Upper lobe of right lung (tissue), 1 donor: ENCODE measurements at places on chromosomes 2 and 18. TPM values are rescaled to one million over a fixed set of nuclear protein-coding genes. Genes with fewer than 3 reads are reported as not detected.
A peak's percentile ranks its signal among the peaks of the same experiment; 100 is the strongest.

- DNase-seq: no peak
Measured at GRCh38 chr2:170505631-170506275, 209.4 kb upstream of the SP5 start.

DNA sequence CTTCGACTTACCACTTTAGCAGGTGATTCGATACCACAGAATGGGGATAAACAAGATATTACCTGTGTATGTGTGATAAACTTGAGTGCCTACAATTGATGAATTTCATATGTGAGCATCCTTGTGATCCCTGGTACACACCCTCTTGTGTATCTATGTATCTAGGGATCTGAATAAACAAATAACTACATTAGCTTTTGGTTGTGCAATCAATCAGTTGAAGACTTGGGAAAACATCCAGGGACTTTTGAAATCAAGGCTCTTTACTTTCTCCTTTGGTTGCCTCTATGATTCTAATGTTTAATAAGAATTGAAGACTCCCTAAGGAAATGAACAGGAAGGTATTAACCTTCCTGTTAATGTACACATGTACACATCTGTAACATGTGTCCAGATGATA is 97.3 kb upstream of the DCC start:
- DNase-seq: no peak

DNA sequence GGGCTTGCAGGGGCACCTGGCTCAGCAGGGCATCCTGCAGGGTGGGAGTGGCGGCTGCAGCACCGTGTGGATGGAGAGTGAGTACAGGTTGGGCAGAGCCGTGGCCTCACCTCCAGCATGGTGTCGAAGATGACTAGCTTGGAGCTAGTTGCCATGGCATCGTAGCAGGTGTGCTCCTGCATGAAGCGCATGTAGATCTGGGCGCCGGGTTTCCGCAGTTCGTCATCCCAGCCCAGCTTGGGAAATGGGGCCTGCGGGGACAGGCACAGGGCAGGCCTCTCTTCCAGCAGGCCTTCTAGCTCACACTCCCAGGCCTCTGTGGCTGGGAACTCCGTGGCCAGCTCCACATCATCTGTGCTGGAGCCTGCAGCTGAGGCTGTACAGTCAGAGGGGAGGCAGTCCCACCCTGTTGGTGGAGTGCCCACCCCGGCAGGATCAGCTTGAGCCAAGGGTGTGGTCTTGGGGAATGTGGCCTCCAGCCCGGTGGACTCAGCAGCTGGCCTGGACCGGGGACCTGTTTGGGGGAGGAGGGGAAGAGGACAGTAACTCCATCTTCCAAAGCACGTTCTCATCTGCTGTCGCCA is 1.6 kb downstream of the PRKAG3 start:
- DNase-seq: no peak

Gene RAB17
- 50.9 TPM for total RNA-seq

Gene UGT1A3
- total RNA-seq: not detected

GRCh38 chr18:54852780-54853675 is 24.8 kb downstream of the RAB27B start:
- no peak for DNase-seq

Gene MXD1
- total RNA-seq: 21.3 TPM

Gene MC2R
- total RNA-seq: not detected

DNA sequence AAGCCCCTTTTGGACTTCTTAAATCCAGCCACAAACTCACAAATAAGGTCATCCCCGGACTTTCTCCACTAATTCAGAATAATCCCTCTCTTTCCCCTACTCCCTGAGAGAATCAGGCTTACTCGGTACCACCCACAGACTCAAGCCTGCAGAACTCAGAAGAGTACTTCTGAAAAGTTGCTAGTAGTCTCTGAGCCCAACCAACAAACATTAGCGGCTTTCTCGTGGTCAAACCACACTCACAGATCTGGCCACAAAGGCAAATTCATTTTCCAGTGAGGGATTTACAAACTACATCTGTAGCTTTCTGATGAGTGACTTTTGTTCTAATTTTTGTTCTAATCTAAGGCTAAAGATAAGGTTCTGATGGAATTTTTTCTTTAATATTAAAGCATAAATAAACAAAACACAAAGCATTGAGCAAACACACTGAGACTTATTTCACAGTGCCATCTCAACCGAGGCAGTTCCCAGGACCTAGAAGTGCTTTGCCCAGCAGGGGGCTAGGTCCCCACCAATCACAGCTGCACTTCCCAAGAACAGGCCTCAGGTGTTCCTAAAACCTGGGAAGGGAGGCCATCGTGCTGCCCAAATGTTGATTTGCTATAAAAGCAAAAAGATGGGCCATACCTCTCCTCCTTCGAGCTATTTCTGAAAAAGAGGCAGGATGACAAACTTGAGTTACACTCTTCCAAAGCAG is 110.7 kb downstream of the COLEC12 start:
- DNase-seq: no peak

- no peak for DNase-seq
Measured at GRCh38 chr18:11872479-11873136, 21.4 kb downstream of the CHMP1B start.

GRCh38 chr2:8599421-8600242 is 82.2 kb upstream of the ID2 start:
- DNase-seq: peak; percentile 53

- DNase-seq: no peak
Measured at GRCh38 chr2:63613391-63613901, 24.7 kb downstream of the MDH1 start.

- no peak for DNase-seq
Measured at GRCh38 chr2:215866606-215867005, 146.7 kb downstream of the MREG start.

GRCh38 chr2:127626175-127626574 is 19.8 kb upstream of the GPR17 start:
- DNase-seq: peak; percentile 50

GRCh38 chr2:65436824-65437221 is 4.4 kb upstream of the SPRED2 start:
- no peak for DNase-seq

Gene DHRS9
- 7.6 TPM for total RNA-seq

Gene GULP1
- 30.6 TPM for total RNA-seq

DNA sequence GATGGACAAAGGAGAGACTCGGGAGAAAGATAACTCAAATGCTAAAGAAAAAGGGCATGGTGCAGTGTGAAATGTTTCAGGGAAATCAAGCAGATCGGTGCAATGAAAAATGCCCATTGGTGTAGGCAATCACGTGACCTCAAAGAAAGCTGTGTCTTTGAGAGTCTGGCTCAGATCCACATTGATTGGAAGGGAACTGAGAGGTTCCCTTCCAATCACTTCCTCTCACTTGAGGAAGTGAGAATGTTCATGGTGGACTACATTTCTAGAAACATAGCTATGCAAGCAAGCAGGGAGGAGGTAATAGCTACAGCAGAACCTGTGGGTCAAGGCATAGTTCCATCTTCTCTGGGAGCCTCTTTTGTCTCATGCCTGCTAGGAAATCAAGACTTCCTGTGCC is 187.4 kb downstream of the LPIN1 start:
- no peak for DNase-seq

DNA sequence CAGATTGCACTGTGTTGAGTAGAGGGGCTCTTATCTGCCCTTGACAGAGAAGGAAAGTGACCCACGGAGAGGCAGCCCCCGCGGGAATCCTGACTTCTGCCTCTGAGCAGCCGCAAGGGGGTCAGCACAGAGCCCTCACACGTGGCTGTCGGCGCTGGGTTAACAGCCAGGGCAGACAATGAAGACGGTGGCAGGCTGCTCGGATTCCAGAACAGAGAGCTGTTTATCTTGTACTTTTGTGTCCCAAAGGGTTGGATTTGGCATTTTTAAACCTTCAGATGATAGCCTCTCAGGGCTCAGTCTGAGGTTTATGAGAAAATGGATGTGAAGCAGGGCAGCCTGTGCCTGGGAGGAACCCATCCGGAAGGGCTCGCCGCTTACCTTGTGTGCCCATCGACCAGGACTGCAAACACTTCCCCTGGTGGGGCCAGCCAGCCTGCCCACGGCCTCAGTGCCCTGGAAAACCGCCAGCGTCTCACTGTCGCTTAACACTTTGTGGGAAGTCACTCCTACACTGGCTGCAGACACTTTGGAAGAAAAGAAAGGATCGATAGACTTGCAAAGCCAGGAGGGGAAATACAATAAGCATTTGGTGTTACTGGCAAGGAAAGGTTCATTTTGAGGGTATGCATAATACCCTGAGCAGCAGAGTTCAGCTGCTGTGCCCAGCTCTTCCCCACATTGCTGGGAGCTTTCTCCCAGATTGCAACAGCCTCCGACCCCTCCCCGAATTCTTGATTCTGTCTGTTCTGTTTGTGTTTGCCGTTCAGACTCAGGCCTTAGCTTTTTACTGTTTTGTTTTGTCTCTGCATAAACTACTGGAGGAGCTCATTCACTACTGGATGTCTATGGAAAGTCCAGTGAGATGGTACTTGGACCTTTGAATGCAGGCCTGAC is 325.3 kb upstream of the MYT1L start:
- no peak for DNase-seq

- no peak for DNase-seq
Measured at GRCh38 chr2:36785179-36785795, 88.8 kb downstream of the VIT start.

GRCh38 chr18:57258131-57258777 is 94.1 kb upstream of the ST8SIA3 start:
- no peak for DNase-seq

DNA sequence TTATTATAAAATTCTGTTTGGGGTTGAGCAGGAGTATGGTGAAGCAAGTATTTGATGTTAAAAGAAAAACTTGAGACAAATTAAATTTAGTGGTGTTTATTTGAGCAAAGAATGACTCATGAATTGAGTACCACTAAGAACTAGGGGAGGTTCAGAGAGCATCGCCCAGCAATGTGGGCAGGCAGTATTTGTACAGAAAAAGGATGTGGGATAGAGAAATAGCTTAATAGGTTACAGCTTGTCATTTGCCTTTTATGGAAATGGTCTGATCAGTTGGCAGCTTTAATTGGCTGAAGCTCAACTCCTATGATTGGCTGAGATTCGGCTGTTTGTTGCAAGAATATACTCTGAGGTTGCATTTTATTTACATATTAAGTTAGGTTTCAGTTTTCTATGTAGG is 68.2 kb downstream of the LRATD1 start:
- no peak for DNase-seq

- no peak for DNase-seq
Measured at GRCh38 chr18:31825772-31826171, 65.1 kb upstream of the SLC25A52 start.

- DNase-seq: no peak
Measured at GRCh38 chr2:86788165-86788564, 2.5 kb downstream of the CD8A start.

GRCh38 chr2:238971318-238972145 is 123.6 kb downstream of the TWIST2 start:
- no peak for DNase-seq

GRCh38 chr2:39121523-39122063 is 742 bp upstream of the SOS1 start:
- DNase-seq: no peak

GRCh38 chr18:63895190-63895589 is 7.7 kb downstream of the SERPINB2 start:
- DNase-seq: no peak

Gene ARHGEF4
- total RNA-seq: 11.1 TPM

DNA sequence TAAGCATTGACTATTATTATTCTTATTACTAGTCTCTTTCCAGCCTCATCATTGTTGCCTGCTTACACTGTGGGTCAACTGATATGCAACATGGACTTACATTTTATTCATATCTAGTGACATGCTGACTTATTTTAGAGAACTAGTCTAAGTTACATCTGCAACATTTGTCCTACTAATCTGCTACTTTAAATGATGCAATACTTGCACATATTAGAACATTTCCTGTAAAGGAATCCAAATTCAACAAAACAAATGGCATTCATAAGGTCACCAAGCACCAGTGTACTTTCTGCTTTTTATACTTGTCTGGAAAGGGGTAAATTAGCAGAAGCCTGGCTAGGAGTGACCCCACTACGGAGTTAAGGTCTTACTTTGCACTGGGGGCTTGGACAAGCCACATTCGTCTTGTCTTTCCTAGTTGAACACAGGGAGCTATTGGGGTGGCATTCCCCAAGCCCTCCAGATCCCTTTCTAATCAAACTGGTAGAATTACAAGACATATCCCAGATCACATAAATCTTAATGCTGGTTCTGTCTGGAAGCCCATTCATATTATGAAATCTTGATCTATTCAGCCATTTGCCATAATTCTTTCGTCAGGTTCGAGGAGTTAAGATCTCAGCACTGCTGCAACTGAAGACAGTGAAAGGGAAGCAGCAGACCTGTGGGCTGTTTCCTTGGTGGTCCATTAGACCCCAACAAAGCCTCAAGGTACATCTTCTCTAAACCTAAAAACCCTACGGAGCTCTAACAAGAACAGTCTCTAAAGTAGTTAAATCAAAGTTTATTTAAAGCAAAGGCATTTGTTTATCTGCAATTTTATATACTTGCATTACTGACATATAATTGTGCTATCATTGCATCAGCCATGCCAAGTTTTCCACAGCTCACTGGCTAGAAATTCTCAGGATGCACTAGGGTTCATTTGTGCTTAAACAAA is 49.9 kb upstream of the RTN4 start:
- no peak for DNase-seq

GRCh38 chr2:236337465-236338325 is 73.5 kb upstream of the ASB18 start:
- DNase-seq: no peak

Gene ABCB11
- 0.06 TPM for total RNA-seq

- no peak for DNase-seq
Measured at GRCh38 chr2:104929663-104930062, 75.7 kb downstream of the POU3F3 start.

DNA sequence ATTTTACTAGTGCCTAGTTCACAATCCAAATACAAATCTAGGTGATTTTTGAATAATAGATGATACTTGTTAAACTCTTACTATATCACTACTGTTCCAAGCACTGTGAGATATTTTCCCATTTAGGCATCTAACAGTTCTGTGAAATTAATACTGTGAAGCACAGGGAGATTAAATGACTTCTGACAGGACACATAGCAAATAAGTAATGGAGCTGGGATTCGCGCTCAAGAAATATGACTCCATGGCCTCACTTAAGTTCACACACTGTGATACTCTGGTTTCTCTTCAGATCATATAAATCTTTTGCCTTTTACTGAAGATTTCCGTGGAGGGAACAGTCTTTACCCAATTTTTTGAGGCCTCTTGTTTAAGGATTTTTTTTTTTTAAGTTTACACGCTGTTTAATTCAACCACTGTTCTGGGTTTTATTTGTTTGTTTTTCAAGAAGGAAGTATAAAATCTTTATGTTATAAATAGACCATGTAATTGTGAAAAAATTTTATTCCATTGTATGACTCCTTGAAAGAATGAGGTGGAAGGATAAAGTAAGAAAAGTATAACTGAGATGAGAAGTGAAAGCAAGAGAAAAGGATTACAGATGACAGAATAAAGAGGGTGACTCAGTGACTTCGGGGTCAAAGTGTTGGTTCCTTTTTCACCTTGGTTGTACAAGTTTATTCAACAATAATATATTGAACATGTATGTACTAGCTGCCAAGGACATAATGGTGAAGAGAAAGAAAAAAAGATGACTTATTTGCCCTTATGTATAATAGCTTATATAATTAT is 30.2 kb downstream of the RBM45 start:
- no peak for DNase-seq

Gene FTCDNL1
- 2.1 TPM for total RNA-seq
